ENCODE measurements at places on chromosomes 13 and 19.

DNA sequence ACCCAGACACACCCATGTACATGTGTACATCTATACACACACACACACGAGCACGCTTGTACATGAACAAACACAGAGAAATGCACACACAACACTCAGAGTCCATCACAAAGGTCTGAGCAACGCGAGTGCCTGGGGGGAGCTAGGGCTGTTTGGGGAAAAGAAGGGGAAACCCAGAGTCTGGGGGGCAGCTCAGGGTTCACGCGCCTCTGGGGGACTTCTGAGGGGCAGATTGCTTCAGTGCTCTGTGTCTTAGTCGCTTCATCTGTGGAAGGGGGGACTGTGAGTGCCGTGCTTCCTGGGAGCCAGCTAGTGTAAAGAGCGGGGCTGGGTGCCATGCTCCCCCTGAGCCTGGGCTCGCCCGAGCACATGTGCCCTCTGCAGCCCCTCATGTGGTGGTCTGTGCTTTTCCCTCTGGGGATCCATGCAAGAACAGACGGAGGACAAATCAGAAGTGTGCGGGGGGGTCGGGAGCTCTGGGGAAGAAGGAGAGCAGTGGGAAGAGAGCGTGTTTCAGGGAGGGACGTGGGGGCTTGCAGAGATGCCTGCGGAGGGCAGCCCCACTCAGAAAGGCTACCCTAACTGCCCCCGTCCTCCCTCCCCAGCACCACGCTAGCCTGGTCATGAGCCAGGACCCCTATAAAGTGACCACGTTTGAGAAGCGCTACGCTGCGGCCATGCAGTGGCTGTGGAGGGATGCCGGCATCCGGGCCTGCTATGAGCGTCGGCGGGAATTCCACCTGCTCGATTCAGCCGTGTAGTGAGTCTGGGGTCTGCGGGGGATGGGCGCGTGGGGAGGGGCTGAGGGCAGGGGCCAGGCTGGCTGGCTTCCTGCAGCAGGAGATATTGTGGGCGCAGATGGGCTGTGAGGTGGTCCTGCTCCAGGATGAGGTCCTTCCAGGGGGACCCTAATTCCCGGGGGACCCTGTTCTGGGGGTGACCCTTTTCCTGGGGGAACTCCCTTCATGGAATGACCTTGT is 14.0 kb downstream of the GNA15 start:
- DNase-seq: no peak

GRCh38 chr13:61002686-61003085 is 413.0 kb downstream of the PCDH20 start:
- no peak for DNase-seq

GRCh38 chr19:38317104-38317612 is 1.4 kb upstream of the YIF1B start:
- no peak for DNase-seq

DNA sequence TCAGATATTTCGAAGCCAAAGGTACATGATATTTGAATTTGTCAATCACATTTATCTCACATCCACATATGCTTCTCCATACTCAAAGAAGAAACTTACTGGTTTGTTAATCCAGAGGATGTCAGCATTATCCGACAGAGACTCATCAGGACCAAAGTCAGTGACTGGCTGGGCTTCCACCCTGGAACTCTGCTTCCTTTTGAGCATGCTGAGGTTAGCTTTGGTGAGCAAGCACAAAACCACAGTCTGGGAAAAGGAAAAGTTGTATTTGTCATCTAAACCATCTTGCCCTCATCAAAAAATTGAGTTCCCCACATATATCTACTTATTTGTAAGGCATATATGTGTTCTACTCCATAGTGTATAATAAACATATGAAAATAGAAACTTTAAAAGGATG is 17.4 kb downstream of the NALCN start:
- DNase-seq: no peak

DNA sequence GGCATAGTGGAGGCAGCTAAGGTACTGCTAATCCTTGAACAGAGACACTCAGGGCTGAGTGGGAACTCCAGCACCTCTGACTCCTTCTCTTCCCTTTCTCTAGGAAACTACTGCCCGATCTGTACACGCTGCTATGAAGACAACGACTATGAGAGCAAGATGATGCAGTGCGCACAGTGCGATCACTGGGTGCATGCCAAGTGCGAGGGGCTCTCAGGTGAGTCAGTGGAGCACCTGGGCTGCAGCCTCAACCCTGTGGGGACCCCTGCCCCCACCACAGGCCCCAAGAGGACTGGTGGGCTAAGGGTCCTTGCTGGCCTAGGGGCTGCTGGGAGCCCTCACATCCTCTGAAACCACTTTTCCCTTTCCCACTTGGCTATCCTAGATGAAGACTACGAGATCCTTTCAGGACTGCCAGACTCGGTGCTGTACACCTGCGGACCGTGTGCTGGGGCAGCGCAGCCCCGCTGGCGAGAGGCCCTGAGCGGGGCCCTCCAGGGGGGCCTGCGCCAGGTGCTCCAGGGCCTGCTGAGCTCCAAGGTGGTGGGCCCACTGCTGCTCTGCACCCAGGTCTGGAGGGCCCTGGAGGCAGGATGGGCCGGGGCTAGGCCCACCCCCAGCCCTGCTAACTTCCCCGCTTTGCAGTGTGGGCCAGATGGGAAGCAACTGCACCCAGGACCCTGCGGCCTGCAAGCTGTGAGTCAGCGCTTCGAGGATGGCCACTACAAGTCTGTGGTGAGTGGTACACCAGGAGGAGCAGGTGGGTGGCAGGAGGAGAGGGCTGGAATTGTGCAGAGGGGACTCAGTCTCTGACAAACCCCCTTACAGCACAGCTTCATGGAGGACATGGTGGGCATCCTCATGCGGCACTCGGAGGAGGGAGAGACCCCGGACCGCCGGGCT is 9.5 kb downstream of the KMT2B start:
- no peak for DNase-seq

DNA sequence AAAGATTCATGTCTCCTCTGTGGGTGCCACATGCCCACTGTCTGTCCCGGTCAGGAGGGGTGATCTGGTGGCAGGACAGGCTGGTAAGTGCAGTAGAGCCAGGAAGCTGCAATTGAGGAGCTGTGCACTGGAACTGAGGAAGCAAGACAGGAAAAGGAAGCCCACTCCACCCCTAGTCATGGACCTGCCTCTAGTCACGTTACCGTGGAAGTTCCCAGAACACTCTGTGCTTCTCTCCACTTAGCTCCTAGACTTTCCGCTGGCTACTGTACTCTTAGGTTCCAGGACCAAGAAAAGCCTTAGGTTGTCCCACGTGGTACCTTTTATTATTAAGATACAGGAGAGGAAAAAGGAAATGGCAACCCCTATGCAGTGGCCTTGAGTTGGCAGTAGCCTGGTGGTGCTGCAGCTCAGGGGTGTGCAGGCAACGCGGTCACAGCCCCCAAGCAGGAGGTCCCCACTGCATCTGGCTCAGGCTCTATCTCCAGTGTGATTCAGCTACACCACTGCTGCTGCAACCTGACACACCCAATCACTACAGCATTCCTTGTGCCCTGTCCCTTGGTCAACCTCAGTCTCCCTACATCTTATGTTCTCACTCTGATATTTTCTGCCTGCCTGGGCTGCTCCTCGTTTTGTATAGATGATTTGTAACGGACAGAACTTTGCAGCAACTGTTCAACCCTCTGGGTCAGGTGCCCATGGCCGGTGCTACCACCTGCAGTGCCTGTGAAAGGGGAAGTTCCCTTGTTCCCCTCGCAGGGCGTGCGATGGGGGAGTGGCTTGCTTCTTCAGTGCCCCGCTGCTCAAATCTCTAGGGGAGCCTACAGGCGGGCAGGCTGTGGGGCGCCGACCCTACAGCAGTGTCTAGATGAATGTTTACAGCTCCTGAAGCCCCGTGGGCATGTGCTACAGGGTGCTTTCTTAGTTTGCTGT is 24.4 kb upstream of the GPR12 start:
- no peak for DNase-seq

DNA sequence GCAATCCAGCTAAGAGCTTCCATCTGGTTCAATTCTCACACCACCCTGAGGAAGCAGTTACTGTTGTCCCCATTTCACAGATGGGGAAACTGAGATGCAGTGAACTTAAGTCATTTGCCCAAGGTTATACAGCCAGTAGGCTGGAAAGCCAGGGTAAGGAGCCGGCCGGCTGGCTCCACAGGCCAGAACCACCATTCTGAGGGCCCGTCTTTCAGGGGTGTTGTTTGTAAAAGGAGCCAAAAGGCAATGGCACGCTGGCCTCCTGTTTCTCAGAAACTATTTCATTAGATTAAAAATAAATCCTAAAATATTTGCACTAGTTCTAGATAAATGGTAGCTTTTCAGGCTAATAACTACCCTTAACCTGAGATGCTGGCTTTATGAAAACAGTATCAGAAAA is 114.9 kb downstream of the CRYL1 start:
- DNase-seq: no peak

DNA sequence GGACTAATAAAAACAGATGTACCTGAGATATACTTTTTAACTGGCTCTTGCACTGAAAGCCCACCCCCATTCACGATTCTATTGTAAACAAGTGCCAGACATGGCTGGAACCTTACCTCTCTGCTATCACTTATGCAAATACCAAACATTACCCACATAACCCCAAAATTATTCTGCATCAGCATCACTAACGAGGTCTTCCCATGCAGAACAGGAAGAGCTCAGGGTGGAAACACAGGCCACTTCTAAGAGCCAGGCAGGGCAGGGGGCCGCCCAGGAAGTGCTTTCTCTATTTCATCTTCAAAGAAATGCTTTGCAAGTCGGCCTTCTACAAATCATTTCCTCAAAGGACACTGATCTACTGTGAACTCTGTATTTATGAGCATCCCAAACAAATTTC is 7.3 kb downstream of the IRS2 start:
- DNase-seq: no peak

DNA sequence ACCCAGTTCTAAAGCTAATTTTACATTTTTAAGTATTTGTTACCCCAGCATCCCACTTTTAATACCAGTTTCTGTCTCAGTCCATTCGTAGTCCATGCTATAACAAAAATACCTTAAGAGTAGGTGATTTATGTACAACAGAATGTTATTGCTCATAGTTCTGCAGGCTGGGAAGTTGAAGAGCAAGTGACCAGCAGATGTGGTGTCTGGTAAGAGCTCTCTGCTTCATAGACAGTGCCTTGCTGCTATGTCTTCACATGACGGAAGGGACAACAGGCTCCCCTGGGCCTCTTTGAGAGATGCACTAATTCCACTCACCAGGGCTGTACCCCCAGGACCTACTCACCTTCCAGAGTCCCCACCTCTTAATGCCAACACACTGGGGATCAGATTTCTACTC is 96.6 kb downstream of the COL4A2 start:
- DNase-seq: no peak

GRCh38 chr13:27419328-27419727 is 5.1 kb upstream of the GTF3A start:
- DNase-seq: no peak

GRCh38 chr19:10641248-10641647 is 12.9 kb upstream of the ILF3 start:
- DNase-seq: no peak

- no peak for DNase-seq
Measured at GRCh38 chr13:106233134-106233735, 302.2 kb downstream of the EFNB2 start.

GRCh38 chr19:11699931-11700794 is 38.6 kb downstream of the ZNF823 start:
- no peak for DNase-seq

DNA sequence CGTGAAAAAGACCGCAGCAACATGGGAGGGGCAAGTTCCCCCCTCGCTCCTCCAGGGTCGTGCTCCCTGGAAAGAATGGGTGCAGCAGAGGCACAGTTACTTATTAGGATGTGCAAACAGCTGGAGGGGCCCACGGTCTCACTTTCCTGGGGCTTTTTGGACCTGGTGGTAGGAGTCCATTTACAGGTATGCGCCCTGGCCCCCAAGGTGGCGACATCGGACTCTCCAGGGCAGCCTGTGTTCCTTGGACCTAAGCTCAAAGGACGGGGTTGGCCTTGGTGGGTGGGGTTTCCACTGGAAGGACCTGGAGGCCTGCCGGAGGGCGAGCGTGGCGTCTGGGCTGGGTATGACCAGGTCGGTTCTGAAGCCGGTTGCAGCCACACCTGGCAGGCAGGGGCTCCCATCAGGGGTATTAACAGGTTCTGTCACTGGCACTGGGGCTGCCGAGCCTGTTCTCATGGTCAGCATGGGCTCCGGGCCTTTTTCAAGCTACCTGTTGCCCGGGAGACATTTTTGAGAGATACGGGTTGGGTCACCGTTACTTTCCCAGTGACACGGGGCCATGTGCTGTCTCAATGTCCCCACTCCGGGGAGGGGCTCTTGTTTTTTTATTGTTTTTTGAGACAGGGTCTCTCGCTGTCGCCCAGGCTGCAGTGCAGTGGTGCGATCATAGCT is 5.9 kb downstream of the ZFR2 start:
- no peak for DNase-seq

DNA sequence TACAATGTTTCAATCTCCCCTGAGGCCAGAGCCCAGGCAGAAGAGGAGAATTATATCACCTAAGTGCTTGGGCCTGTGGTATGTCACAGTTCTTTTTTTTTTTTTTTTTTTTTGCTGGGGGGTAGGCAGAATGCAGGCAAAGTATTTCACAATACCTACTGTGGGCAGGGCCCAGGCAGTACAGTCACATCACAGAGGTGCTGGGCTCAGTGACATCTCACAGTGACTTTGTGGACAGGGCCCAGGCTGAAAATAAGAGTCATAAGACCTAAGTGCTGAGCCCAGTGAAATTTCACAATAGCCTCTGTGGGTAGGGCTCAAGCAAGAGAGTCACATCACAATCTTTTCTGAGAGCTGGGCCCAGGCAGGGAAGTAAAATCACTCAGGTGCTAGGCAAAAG is 15.9 kb upstream of the ZNF208 start:
- DNase-seq: no peak

DNA sequence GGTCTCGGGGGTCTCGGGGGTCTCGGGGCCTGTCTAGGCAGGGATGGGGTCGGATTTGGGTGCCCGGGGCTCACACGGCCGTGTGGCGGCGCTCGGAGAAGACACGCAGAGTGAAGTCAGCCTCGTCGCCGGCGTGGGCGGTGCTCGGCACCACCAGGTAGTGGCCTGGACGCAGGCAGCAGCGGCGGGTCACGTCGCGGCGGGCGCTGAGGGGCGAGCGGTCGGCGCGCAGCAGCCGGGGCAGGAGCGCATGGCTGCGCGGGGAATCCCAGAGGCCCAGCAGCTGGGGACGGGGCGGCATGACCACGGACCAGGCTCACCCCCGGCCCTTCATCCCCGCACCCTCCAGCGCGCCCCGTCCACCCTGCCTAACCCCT is 8.2 kb downstream of the CAPN12 start:
- DNase-seq: no peak

GRCh38 chr19:47240996-47241918 is 10.3 kb upstream of the BBC3 start:
- no peak for DNase-seq

GRCh38 chr13:34748596-34748995 is 193.5 kb upstream of the NBEA start:
- DNase-seq: no peak

- no peak for DNase-seq
Measured at GRCh38 chr19:8146877-8147581, 2.4 kb downstream of the FBN3 start.

GRCh38 chr13:97892717-97893116 is 60.8 kb upstream of the IPO5 start:
- DNase-seq: no peak

DNA sequence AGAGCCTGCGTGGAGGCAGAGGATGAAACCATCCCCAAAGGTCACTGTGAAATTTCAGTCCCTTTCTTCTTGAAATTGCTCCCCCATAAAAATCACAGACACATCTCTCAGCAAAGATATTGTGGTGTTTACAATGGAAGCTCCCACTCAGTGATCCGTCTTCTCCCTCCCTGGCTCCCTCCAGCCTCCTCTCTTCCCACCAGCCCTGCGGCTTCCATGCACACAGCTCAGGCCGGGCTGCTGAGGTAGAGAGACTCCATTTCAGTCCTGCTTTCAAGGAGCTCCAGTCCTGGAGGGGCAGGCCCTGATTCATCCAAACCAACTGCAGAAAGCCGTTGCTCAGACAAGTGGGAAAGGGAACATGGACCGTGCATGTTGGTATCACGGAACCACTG is 24.0 kb upstream of the MIER2 start:
- DNase-seq: no peak

Measured in 8988T (cell line).